ENCODE measurements at places on chromosomes 7 and 10.
A peak's percentile ranks its signal among the peaks of the same experiment; 100 is the strongest.

- no peak for DNase-seq
Measured at GRCh38 chr7:74622228-74622749, 35.2 kb upstream of the GTF2I start.

DNA sequence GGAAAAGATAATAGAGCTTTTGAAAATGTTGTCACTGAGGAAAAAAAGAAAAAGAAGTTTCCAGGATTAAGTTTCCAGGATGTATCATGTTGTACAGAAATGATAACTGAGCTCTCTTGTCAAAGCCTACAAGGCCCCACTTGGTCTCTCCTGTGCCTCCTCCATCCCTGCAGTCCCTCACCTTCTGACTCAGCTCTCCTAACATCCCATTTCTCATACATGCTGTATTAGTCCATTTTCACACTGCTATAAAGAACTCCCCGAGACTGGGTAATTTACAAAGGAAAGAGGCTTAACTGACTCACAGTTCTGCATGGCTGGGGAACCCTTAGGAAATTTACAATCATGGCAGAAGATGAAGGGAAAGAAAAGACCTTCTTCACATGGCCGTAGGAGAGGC, 3.8 kb upstream of the DGKI start:
- DNase-seq, result no peak

DNA sequence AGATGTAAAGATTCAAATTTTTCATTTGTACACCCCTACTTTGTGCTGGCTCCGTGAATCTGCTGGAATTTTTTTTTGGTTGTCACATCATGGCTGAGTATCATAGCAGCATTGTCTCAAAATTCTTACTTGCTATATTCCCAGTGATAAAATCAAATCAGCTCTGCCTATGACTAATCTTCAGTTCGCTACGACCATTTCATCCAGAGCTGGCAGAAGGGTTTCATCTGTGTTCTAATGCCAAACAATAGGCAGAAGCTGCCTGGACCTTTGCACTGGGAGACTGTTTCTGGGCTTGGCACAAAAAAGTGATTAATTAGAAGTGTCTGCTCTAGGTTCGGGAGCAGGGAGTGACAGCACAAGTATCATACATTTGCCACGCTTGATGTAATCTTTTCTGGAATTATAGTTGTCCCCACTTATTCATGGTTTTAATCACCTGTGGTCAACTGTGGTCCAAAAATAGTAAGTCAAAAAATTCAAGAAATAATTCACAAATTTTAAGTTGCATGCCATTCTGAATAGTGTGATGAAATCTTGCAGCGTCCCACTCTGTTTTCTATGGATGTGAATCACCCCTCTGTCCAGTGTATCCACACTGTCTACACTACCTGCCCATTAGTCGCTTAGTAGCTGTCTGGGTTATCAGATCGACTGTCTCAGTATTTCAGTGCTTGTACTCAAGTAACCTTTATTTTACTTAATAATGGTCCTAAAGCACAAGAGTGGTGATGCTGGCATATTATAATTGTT, 120.5 kb upstream of the IMMP2L start:
- no peak for DNase-seq

GRCh38 chr10:96789571-96790108, 42.5 kb upstream of the LCOR start:
- DNase-seq, result peak; percentile 43

DNA sequence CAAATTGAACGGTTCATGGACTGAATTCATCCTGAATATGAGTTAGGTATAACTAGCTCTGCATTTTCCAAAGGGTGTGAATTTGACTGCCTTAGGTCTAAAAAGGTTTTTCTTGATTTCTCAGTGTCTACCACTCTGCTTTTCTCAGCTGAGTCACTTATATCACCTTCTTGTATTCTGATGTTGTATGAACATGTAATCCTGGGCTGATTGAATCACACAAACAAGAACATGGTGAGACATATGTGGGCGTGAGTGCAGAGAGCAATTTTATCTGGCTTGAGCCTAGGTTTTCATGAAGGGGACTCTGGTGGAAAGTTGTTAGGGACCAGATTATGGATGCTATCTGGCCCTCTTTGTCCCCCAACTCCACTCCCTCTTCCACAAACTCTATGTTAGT, 239.8 kb downstream of the SUGCT start:
- no peak for DNase-seq

DNA sequence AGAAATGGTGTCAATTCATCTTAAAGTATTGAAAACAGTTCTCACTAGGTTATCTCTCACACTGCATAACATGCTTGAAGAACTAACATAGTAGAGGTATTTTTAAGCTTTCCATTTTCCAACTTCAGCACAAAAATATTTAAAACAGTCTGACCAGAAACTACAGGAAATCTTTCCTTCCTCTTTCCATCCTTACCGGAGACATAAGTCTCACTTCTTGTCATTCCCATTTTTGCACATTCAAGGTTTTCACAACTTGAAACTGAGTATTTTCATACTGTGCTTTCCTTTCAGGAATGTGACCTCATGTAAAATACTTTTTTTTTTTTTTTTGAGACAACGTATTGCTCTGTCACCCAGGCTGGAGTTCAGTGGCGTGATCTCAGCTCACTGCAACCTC, 45.2 kb downstream of the ARHGAP12 start:
- DNase-seq, result no peak

DNA sequence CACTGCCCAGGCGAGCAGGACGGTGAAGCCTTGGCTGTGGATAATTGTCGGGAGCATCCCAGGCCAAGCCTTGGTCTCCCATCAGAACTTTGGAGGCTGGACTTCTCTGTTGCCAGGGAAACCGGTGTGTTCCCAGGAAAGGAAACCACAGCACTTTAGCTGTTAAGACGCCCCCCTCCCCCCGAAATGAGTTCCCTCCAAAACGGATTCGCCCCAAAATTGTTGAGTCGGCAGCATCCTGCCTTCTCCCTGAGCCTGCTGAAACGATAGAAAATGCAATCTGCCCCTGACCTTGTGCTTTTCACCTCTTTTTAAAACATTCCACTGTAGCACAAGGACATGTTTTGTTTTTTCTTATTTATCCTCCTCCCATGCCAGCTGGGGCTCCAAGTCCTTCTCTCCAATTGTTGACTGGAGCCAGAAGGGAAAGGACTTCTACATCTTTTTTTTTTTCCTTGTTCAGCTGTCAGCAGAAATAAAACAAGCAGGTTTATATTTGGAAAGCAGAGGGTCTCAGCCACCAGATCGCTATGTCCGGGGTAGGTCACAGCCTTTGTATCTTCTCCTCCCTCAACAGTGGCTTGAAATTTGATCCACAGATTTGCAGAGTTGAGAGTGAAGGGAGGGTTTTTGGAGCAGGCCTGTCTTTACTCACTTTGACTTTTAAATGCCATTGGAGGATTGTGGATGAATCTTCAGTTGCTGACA, 116.5 kb downstream of the ZMIZ1 start:
- no peak for DNase-seq

DNA sequence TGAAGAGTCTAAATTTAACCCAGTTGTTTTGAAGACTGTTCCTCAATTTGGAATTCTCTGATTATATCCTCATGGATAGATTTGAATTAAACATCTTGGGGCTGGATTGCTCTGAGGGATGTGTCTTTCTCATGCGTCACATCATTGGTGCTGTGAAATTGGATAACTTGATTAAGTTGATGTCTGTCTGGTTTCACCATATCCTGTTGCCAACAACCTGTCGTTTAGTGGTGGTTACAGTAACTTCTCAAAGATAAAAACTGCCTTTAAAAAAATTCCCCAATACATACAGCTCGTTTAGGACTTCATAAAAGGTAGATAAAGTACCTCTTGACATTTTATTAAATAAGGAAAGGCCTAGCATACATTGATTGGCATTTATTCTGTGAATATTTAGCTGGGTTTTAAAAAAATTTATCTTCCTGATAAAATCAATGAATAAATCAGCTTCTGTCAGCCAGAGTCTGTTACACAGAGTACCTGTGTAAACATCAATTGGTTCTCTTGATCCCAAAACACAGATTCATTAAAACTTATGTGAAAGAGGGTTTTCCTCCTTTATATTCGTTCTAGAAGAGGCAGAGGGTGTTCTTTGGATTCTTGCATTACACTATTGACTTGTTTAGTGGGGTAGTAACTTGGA, 10.5 kb downstream of the CRCP start:
- DNase-seq, result no peak

DNA sequence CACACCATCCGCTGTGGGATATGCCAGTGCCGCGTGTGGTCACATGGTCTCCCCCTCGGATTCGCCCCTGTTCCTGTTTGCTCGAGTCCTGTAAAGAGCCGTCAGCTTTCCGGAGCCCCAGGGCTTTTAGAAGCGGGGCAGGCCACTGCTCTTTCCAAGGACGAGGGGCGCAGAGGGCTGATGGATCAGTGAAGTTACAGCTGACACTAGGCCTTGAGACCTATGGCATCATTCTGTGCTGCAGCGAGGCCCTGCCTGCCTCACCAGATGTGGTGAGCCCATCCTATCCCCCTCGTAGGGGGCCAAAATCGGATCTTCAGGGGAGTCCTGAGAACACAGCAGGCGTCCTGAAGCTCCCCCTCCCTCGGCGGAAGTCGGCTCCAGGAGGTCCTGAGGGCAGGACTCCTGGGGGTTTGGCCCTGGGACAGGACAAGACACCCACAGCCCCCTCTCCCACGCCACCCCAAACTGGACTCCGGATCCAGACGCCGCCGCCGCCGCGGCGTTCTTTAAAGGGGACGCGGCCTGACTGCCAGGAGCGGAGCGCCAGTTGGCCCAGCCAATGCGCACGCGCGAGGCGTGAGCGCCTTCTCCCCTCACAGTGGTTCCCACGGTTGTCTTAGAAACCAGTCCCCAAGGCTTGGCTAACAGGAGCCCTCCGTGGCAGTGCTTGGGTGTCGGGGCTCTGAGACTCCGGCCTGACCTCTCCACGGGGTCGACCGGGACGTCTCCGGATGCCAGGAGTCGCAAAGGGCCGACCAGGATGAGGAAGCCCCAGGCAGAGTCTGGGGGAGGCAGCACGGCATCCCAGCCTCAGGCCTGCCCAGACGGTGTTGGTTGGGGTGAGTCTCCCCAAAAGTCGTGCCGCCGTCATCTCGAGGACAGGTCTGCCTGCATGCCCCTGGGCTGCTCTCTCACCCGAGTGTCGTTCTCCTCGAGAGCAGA, 371.7 kb downstream of the ZNF716 start:
- no peak for DNase-seq

GRCh38 chr10:78383378-78384048, 349.9 kb downstream of the RPS24 start:
- DNase-seq, result no peak
